ENCODE measurements at places on chromosomes 13 and 19.
A peak's percentile ranks its signal among the peaks of the same experiment; 100 is the strongest.

- peak; percentile 89 for DNase-seq
These were observed at the start of the genes LSM7 and SPPL2B for GRCh38 chr19:2328401-2329148. LSM7 (minus strand) TSS chr19:2328586; CDS start chr19:2328566, 20 bp downstream. SPPL2B (plus strand) TSS chr19:2328684; CDS start chr19:2328710, 26 bp downstream.

GRCh38 chr19:35775046-35775297 lies 392 bp upstream of the ARHGAP33 start:
- DNase-seq: no peak

DNA sequence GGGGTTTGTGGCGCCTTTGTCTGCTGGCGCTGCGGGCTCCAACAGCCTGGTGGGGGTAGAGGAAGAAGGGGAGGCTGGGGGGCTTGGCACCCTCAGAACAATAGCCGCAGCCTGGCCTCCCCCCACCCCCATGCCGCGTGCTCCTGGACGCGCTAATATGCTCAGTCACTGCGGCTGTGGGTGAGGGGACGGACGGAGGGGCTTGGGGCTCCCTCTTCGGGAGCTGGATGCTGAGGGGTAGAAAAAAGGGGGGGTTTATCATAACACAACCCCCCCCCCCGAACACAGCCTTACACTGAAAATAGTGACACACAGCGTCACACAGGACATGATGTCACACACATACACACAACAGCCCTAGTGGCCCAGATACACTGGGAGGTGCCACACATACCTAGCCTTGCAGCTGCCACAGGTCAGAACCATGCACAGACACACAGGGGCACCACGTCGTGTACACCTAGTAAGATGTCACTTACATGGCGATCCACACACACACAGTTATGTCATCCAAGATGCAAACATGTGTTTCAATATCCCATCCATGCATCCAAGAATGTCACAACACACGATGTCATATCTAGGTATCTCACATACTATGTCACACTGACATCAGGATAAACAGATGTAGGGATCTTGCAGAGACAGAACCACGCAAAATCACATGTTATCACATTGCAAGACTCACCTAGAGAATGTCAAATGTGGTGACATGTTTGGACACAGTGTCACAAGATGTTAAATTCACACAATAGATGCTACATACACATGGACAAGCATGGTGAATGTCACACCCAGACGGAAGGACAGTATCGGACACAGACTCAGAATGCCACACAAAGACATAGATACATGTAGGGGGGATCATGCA lies 806 bp downstream of the MAST1 start:
- no peak for DNase-seq

DNA sequence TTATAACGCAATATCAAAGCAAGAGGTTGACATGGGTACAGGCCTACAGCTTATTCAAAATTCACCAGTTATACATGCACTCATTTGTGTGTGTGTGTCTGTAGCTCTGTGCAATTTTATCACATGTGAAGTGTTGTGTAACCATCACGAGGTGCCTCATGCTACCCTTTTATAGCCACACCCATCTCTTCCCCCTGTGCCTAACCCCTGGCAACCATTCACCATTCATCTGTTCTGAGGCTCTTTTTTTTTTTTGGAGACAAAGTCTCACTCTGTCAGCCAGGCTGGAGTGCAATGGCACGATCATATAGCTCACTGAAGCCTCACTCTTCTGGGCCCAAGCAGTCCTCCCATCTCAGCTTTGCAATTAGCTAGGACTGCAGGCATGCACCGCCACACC lies 78.4 kb downstream of the DPF1 start:
- no peak for DNase-seq

GRCh38 chr19:29450812-29451211 lies 75.0 kb upstream of the VSTM2B start:
- DNase-seq: no peak

DNA sequence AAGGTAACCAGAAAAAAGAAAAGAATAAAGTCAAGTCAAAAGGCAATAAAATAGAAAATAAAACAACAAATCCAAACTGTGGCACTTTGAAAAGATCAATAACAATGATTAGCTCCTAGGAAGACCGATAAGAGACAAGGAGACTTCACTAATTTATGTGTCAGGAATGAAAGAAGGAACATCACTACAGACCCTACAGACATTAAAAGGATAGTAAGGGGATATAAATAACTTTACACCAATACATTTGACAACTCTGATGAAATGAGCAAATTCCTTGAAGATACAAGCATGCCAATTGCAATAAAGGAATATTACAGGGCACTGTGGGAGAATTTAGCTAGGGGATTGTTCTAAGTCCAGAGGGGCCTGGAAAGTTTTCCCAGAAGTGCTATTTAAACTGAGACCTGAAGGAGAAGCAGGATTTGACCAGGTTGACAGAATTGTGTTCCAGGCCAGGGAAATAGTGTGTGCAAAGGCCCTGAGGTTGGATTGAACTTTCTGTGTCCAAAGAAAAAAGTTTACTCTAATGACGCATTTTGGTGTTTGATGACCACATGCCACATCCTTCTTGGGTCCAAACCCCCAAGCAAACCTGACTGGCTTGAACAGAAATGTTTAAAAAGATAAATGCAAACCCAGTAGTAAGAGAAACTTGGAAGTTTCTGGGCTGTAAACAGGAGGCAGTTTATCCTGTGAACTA lies 1.6 kb upstream of the C19orf38 start:
- no peak for DNase-seq

DNA sequence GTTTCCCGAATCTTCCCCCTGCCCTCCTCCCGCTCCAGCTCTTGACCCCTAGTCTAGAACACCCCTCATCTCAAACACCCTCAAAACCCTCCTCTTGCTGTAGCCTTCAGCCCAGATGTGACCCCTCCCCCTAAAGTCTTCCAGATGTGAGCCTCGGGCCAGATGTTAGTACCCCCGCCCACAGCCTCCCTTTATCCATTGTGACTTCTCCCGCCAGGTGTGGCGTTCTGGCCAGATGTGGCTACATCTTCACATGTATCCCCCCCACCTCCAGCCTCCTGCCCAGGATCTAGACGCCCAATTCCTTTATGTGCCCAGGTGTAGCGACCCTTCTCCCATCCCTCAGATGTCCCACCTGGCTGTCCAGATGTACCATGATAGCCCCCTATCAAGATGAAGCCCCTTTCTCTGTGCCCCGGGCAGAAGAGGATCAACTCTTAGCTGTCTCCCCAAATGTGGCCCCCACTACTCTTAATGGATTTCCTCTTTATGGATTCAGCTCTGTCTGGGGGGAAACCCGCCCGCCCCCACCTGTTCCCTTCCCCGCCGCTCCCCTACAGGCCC lies 517 bp upstream of the LTBP4 start:
- DNase-seq: no peak

- DNase-seq: peak; percentile 25
These were observed 736 bp downstream of the GPI start for GRCh38 chr19:34365463-34366401.

GRCh38 chr19:41801792-41802211 lies 5.4 kb downstream of the CEACAM3 start:
- no peak for DNase-seq

GRCh38 chr13:87919956-87920355 lies 248.8 kb downstream of the SLITRK5 start:
- no peak for DNase-seq

DNA sequence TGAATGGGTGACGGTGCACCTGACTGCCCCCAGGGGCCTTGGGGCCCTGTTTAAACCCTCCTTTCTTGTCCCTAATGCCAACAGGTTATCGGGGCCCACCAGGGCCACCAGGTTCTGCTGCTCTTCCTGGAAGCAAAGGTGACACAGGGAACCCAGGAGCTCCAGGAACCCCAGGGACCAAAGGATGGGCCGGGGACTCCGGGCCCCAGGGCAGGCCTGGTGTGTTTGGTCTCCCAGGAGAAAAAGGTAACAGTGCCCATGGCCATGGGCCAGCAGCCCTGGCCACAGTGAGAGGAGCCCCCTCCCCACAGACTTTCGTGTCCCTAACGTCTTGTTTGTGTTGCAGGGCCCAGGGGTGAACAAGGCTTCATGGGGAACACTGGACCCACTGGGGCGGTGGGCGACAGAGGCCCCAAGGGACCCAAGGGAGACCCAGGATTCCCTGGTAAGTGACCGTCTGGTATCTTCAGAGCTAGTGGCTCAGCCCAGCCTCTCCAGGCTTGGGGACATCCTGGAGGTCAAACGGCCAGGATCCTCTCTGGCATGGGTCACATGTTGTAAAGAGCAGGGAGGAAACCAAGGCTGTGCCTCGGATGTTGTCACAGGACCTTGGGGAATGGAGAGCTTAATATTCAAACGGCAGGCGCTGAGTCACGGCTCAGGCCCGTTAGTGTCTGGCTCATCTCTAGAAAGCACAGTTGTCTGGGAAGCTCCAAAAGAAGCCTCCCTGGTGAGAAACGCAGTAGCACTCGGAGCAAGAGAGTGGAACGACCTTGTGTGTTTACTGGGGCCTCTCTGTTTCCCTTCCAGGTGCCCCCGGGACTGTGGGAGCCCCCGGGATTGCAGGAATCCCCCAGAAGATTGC lies 58.3 kb downstream of the RAB20 start:
- no peak for DNase-seq

GRCh38 chr13:40047322-40047771 lies 391.9 kb downstream of the COG6 start:
- DNase-seq: no peak

DNA sequence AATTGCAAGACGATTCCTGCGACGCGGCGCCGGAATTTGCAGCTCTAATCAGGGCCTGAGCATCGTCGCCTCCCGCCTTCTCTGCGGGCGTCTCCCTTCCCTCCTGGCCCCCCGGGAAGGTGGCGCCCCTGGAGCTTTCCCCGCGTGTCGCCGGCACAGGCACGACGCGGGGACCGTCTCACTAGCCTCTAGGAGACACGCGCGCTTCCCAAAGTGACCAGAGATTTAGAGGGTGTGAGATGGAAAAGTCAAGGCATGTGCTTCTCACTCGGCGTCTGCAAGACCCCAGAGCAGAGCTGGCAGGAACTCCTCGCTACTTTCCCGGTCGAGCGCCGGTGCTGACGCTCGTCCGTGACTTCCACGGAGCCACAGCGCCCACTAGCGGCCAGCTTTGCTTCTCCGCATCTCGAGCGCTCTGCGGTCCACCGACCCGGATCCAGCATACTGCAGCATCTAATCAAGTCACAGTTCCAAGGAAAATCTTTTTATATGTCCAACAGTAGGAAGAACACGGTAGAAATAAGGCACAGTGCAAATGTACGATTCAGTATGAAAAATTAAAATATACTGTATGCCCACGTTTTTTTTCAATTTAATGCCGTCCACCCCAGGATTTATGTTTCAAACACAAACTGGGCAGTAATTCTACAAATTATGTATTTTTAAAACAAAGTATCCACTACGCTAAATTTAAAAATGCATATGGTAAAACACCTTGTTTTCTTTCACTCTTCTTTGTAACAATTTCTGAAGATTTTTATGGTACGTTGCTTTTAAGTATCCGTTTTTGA lies 977 bp upstream of the EFNB2 start:
- peak; percentile 95 for DNase-seq

GRCh38 chr19:7516333-7516732 lies 430 bp downstream of the ZNF358 start:
- no peak for DNase-seq

- DNase-seq: peak; percentile 36
These were observed 468 bp downstream of the STX10 start for GRCh38 chr19:13149628-13150186.

- no peak for DNase-seq
These were observed 42.7 kb downstream of the ING1 start for GRCh38 chr13:110756219-110756631.

DNA sequence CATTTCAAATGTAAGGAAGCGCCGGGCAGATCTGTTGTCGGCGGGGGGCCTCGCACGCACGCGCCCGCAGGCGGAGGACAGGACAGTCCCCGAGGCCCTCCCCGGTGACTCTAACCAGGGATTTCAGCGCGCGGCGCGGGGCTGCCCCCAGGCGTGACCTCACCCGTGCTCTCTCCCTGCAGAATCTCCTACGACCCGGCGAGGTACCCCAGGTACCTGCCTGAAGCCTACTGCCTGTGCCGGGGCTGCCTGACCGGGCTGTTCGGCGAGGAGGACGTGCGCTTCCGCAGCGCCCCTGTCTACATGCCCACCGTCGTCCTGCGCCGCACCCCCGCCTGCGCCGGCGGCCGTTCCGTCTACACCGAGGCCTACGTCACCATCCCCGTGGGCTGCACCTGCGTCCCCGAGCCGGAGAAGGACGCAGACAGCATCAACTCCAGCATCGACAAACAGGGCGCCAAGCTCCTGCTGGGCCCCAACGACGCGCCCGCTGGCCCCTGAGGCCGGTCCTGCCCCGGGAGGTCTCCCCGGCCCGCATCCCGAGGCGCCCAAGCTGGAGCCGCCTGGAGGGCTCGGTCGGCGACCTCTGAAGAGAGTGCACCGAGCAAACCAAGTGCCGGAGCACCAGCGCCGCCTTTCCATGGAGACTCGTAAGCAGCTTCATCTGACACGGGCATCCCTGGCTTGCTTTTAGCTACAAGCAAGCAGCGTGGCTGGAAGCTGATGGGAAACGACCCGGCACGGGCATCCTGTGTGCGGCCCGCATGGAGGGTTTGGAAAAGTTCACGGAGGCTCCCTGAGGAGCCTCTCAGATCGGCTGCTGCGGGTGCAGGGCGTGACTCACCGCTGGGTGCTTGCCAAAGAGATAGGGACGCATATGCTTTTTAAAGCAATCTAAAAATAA lies 18.2 kb downstream of the IL17D start:
- DNase-seq: no peak

GRCh38 chr13:52695856-52696255 lies 43.2 kb downstream of the SUGT1 start:
- no peak for DNase-seq

GRCh38 chr19:17873786-17874757 lies 2.3 kb downstream of the SLC5A5 start:
- peak; percentile 77 for DNase-seq

GRCh38 chr13:59318320-59318930 lies 845.3 kb downstream of the DIAPH3 start:
- DNase-seq: peak; percentile 52

DNA sequence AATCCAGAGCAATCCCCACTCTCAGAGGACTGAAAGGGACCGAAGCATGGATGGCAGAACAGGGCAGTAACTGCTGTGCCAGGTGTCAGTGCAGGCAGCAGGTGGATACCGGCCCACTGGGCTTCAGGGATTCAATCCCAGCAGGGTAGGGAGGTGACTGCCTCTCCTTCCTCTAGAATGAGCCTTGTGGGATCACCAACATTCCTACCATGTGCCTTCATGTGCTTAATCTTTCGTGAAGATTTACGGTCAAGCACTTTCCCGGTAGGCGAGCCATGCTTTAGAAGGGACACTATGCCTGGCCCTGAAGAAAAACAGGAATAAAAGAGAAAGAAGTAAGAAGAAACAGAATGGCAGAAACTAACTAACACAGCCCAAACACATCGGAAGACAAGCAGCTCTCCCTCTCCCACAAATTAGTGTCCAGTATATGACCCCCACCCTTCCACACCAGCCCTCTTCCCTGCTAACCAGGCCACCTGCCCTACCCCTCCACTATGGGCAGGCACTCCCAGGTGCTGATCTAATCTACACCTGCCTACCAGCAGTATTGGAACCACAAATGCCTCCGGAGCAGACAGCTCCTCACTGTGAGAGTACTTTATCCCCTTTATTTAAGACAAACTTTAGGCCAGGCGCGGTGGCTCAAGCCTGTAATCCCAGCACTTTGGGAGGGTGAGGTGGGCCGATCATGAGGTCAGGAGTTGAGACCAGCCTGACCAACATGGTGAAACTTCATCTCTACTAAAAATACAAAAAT lies 162.5 kb downstream of the NUFIP1 start:
- no peak for DNase-seq
